WERI-Rb-1 (cell line): ENCODE measurements at places on chromosomes 13 and 19.

DNA sequence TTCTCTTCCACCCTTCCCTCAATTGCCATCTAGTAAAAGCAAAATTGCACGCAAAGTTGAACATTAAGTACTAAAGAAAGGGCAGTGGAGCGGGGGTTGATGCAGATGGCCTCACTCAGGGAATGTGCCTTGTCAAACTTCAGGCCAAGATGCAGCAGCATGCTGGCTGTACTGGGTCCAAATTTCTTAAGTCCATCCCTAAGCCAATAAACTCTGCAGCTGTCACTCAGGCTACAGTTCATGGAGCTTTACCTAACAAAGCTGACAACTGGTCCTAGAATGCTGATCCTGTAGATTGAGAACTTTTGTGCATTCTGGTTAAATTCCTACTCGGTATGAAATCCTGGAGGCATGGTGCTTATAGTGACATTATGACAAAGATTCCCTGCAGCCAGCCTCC lies 88.4 kb downstream of the FOXO1 start:
- no peak for DNase-seq

DNA sequence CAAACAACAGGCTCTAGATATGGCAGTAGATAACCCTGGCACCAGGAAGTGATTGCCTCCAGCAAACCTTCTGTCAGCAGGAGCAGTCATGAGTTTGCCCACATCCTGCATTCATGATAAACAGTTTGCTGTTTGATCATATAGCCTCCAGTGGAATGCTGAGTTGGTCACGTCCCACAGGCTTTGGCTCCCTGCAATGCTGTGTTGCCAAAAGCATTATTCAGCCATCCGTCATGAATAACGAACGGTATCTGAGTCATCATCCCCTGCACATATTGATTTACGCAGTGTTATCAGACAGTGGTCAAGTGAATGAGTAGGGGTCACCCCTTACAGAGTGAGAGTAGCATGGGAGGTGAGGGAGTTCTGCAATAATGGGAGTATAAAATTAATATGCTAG lies 21.9 kb upstream of the ZNF432 start:
- no peak for DNase-seq

GRCh38 chr13:40101708-40102359 lies 446.4 kb downstream of the COG6 start:
- no peak for DNase-seq

GRCh38 chr13:58476206-58476918 lies 844.8 kb downstream of the PCDH17 start:
- no peak for DNase-seq
